ENCODE measurements at places on chromosomes 1 and 21.
A peak's percentile ranks its signal among the peaks of the same experiment; 100 is the strongest.

DNA sequence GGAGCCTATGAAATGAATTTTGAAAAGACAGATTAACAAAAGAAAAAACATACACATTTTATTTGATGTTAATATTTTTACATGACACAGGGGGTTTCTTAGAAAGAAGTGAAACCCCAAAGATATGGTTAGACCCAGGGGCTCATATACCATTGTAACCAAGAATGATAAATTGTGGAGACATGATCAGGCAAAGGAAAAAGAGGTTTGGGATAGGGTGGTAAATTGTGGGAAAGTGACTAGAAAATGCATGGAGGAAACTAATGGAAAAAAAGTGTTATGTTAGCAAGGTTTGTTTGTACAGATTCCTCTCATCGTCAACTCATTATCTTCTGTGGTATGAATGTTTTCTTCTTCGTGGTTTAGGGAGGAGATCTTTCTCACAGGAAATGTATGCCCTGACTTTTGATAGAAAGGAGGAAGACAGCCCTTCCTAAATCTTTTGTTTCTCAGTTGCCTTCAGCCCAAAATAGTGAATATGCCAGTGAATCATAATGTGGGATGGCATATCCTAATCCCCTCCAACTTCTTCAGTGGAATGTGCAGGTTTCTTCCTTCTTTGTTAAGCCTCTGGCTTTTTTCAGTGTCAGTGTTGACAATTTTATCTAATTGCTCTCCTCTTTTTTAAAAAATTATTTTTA, 140.4 kb upstream of the UBE2U start:
- no peak for DNase-seq

GRCh38 chr1:168803806-168804510, 75.0 kb upstream of the DPT start:
- DNase-seq: no peak

DNA sequence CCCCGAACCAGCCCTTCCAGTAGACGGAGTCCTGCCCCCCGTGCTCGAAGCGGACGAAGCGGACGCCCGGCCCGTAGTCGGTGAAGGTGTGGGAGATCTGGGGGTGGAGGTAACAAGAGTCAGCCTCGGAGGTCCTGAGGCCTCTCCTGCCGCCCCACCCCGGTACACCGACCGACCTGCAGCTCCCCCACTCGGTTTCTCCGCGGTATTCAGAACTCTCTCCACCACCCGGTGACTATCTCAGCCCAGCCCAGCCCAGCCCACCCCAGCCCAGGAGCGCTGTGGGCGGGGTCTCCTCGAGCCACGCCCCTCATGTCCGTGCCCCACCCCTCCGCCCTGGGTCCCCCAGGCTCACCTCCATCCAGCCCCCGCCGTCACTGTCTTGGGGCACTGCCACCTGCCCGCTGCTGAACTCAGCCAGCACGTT, 5.5 kb downstream of the FBXO2 start:
- DNase-seq: no peak

DNA sequence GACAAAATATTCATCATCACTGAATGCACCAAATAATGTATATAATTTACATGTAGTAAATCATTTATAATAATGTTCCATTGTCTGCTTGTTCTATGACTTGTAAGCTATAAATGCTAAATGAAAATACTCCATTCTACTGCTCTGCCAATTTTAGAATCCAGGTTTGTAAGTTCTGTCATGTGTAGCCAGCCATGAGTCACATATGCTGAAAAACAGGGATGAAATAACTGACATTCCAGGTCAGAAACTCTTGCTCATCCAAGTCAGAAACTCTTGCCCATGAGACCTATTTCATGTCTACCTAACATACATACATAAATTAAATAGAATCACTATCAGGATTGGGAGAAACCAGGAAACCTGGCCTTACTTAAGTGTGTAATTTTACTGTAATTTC, 95.6 kb downstream of the ASH1L start:
- peak; percentile 49 for DNase-seq

- DNase-seq: no peak
Observed at GRCh38 chr1:169047074-169047473, 59.4 kb upstream of the ATP1B1 start.

DNA sequence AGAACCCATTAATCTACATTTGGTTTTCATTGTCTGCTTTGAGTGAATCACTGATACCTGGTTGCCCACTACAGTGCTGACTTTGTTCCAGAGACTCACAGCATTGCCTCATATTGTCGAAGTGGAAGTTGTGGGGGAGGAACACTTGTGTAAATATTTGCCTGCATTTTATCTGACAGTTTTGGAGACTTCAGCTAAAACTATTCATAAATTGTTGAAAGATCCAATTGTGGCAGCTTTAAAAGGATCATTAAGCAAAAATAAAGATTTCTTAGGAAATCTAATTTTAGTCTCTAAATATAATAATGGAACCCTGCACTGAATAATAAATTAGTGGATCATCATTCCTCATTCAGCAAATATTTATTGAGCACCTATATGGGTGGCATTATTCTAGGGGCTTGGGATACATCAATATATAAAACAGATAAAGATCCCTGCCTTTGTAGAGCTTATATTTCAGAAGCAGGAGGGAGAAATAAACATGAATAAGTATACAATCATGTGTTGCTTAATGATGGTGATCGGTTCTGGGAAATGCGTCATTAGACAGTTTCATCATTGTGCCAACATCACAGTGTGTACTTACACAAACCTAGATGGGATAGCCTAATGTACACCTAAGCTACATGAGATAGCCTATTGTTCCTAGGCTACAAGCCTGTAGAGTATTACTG, 73.5 kb downstream of the OSBPL9 start:
- peak; percentile 82 for DNase-seq

DNA sequence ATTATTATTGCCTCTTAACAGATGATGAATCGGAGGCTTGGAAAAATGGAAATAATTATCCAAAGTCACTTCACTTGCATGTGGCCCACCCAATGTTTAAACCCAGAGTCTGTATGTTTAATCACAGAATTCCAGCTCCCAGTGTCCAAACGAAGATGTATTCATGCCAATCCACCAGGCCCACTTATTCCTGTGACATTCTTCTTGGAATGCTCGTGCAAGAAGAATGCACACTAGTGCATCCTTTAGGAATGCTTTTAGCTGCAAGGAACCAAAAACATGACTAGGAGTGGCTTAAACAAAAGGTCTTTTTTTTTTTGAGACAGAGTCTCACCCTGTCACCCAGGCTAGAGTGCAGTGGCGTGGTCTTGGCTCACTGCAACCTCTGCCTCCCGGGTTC, 8.9 kb upstream of the OPRD1 start:
- DNase-seq: no peak
